Activated CD4-positive, alpha-beta T cell treated with anti-CD3 and anti-CD28 coated beads, Interleukin-2, amount 10 ng/mL, durations not matched to agents 24 days and 14 days (primary cell): ENCODE measurements at places on chromosomes 1 and 21. TPM values are rescaled to one million over a fixed set of nuclear protein-coding genes. Genes with fewer than 3 reads are reported as not detected.

DNA sequence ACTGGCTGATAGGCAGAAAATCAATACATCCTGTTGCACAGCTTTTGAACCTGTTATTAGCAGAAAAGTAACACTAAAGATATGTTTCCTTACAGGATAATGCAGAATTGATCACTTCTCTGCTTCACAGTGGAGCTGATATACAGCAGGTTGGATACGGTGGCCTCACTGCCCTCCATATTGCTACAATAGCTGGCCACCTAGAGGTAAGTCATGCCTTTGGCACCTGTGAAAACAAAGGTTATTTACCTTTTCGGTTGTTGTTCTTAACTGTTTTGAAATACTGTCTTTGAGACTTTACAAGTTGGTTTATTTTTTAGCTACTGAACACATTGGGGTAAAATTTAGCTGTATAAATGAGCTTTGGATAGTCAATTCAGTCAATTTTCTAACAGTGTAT lies 36.3 kb downstream of the TNNI3K start:
- DNase-seq = no peak

DNA sequence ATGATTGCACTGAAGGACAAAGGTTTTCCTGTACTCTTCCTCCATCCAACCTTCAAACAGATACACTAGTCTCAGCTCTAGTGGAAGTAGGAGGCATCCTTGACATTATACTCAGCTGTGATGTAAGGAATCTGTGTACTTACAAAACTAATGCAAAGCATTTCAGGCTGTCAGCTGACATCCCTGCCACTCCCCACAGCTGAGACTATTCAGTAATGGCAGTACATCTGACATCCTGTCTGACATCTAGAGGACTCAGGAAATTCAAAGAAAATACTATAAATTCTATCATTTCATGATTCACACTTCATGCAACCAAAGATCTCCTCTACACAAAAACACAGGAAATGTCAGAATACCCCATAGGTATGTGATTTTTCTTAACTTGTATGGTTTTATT lies 325.8 kb downstream of the SMYD3 start:
- DNase-seq = no peak

AADACL4 gene
- total RNA-seq = not detected in 2 replicates

GRCh38 chr1:202805886-202806844 lies 2.1 kb downstream of the KDM5B start:
- peak; percentile 69 for DNase-seq

DNA sequence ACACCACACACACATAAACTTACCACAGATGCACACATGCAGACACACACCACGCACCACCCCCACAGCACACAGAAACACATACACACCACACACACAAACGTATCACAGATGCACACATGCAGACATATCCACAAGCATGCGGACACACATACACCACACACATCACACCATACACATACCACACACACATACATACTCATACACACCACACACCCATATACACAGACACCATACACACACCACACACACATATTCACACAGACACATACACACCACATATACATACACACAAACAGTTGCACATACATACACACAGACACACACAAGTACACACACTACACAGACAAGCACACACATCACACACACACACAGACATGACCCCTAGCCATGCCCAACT lies 37.5 kb upstream of the PDE9A start:
- DNase-seq = no peak
